ENCODE measurements at places on chromosomes 2 and 18.

DNA sequence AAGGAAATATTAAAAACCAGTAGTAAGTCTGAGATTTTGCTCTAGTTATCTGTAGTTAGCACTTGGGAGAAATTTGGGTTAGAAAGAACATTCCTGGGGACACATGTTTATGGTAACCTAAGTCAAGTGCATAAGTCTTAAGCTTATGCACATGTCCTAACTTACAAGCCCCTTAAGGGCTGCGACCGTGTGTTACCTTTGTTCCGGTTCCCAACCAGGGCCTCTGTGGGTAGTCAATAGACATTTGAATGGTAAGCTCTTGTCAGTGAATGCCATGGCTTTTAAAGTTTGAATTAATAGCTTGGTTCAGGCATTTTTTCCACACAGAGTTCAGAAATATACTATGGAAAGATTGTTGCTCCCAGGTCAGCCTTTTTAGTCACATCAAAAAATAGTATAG is 64.7 kb upstream of the CWC22 start:
- H3K27ac ChIP-seq, result no peak overlapping the region
- DNase-seq, result no peak
- H3K4me3 ChIP-seq, result no peak overlapping the region
- H3K4me1 ChIP-seq, result no peaks in the 10 kb centered on the region
- no peaks in the 10 kb centered on the region for H3K27me3 ChIP-seq
- no peaks in the 10 kb centered on the region for H3K36me3 ChIP-seq

- H3K4me3 ChIP-seq, result no peak overlapping the region
- H3K36me3 ChIP-seq, result no peaks in the 10 kb centered on the region
- no peak overlapping the region for H3K27ac ChIP-seq
These were observed 112.1 kb upstream of the RNU4ATAC start for GRCh38 chr2:121418494-121419058.

GRCh38 chr2:59694176-59694575 is 859.3 kb downstream of the BCL11A start:
- no peak for DNase-seq
- H3K27me3 ChIP-seq, result no peaks in the 10 kb centered on the region
- H3K4me3 ChIP-seq, result no peak overlapping the region
- H3K27ac ChIP-seq, result no peak overlapping the region
- H3K4me1 ChIP-seq, result no peaks in the 10 kb centered on the region

- no peaks in the 10 kb centered on the region for H3K27me3 ChIP-seq
- no peak overlapping the region for H3K4me3 ChIP-seq
- DNase-seq, result no peak
- no peak overlapping the region for H3K27ac ChIP-seq
These were observed 20.9 kb downstream of the ROCK1 start for GRCh38 chr18:21090680-21091079.

DNA sequence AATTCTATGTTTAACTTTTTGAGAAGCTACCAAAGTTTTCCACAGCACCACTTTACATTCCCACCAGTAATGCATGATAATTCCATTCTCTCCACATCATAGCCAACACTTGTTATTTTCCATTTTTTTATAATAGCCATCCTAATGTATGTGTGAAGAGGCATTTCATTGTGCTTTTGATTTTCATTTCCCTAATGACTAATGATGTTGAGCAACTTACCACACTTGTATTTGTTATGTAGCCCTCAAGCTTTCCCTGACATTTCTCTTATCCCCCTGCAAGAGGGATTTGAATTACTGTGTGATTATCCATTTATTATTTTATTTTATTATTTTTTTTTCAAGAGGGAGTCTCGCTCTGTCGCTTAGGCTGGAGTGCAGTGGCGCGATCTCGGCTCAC is 23.6 kb upstream of the SOS1 start:
- no peak overlapping the region for H3K27ac ChIP-seq
- H3K27me3 ChIP-seq, result no peaks in the 10 kb centered on the region
- DNase-seq, result no peak
- H3K36me3 ChIP-seq, result no peaks in the 10 kb centered on the region

DNA sequence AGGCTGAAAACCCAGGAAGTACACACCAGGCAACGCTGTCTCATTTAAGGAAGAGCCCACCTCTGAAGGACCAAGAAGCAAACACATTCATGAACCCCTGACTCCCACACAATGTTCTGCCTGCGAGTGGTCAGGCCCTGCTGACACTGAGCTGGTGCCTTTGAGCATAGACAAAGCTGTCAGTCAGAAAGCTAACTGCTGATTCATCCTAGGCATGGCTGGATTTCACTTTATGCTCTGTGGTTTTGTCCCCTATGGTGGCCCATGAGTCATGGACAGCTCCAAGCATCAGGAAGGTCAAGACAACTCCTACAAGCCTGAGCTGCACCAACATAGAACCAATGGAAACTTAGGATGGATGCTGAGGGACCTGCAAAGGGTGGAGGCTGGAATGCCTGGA is 78.9 kb downstream of the UXS1 start:
- H3K4me3 ChIP-seq, result no peak overlapping the region
- peaks cover 26% of the 10 kb centered on the region for H3K4me1 ChIP-seq
- no peaks in the 10 kb centered on the region for H3K36me3 ChIP-seq
- H3K27ac ChIP-seq, result no peak overlapping the region
- DNase-seq, result no peak

DNA sequence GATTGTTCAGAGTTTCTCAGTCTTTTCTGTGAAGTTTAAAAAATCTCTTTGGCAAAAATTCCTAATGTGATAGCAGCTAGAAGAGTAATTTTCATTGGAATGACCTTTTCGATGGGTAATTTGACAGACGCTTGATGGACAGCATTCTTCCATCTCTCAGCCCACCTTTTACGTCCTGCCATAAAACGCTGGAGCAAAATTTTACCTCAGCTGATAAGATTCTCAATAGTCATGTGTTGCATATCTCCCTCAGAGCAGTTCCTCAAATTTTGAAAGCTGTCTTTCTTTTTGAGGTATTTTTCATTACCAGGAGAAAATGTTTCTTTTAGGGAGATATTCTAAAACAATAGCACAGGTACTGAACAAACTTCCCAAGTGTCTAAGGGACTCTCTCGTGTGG is 441.4 kb downstream of the PARD3B start:
- no peak overlapping the region for H3K4me3 ChIP-seq
- H3K27ac ChIP-seq, result no peak overlapping the region
- no peak for DNase-seq
- no peaks in the 10 kb centered on the region for H3K27me3 ChIP-seq
- H3K4me1 ChIP-seq, result no peaks in the 10 kb centered on the region

DNA sequence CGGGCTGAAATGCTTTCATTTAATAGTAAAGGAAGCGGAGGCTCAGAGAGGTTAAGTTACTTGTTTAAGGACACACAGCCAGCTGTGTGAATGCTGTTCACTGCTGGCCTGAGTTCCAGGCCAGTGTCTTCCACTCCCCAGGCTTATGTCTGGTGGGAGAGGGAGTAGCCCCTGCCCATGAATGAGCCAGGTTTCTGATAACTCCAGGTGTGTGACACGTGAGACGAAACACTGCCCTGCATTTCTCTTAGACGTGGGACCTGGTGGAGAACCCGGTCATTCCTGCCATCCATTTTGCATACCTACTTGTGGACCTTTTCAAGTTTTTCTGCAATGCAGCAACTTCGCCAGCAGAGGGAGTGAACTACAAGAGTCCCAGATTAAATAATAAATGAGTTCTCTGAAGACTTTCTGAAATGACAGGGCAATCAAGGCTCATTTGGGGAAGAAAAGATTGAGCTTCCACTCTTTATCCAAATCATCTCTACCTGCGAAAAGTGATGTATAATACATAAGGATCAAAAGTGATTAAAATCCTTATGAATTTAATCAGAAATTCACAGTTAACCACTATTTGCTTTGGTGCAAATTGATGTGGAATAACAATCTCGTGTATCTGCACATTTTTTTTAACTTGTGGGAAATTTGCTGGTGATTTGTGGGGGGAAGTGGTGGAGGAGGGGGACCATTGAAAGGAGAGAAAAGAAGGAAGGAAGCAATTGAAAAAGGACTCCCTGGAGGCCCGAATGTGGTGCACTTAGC is 79.4 kb upstream of the ASB18 start:
- no peaks in the 10 kb centered on the region for H3K36me3 ChIP-seq
- H3K4me3 ChIP-seq, result no peak overlapping the region
- no peak overlapping the region for H3K27ac ChIP-seq
- H3K27me3 ChIP-seq, result no peaks in the 10 kb centered on the region
